ENCODE measurements at places on chromosomes 12 and 14.

GRCh38 chr14:74029136-74029535 lies 10.0 kb downstream of the BBOF1 start:
- DNase-seq = no peak

- no peak for DNase-seq
Measured at GRCh38 chr14:68268719-68269118, 449.1 kb downstream of the RAD51B start.

- no peak for DNase-seq
Measured at GRCh38 chr14:65110525-65110924, 8.2 kb upstream of the MAX start.

DNA sequence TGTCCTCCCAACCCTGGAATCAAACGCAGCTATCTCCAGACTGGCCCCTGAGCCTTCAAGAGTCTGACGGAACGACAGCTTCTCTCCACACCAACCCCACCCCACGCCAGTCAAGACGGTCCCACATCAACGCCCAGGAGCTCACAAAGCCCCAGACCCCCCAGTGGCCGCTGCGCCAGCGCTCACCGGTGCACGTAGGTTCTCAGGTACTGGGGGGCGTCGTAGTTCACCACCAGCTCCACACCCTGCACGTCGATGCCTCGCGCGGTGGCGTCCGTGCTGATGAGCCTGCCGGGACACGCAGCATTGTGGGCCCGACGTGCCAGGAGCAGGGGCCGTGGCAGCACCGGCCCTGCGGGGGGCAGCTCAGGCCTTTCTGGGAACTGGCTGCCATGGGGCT lies 4.2 kb downstream of the DDX51 start:
- DNase-seq = no peak

DNA sequence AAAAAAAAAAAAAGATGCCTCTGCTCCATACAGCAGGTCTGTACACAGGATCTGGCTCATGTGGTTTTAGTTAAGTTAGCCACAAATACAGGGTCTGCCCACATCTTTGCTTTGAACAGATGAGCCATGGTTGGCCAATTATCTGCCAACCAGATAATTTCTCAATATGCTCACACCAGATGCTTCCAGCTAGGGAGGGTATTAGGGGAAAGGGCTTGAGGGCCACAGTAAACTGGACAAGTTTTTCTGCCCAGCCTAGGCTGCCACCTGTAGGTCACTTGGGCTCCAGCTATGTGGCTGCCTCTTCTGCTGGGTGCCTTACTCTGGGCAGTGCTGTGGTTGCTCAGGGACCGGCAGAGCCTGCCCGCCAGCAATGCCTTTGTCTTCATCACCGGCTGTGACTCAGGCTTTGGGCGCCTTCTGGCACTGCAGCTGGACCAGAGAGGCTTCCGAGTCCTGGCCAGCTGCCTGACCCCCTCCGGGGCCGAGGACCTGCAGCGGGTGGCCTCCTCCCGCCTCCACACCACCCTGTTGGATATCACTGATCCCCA lies 776 bp downstream of the RDH5 start:
- no peak for DNase-seq

- no peak for DNase-seq
Measured at GRCh38 chr12:52091061-52091460, 11.6 kb downstream of the SMIM41 start.

DNA sequence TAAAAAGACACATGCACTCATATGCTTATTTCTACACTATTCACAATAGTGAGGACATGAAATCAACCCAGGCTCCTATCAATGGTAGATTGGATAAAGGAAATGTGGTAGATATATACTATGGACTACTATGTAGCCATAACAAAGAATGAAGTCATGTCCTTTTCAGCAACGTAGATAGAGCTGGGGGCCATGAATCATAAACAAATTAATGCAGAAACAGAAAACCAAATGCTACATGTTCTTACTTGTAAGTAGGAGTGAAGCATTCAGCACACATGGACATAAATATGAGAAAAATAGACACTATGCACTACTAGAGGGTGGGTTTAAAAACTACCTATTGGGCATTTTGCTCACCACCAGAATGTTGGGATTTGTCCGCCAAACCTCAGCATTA lies 278.0 kb upstream of the MIS18BP1 start:
- no peak for DNase-seq

DNA sequence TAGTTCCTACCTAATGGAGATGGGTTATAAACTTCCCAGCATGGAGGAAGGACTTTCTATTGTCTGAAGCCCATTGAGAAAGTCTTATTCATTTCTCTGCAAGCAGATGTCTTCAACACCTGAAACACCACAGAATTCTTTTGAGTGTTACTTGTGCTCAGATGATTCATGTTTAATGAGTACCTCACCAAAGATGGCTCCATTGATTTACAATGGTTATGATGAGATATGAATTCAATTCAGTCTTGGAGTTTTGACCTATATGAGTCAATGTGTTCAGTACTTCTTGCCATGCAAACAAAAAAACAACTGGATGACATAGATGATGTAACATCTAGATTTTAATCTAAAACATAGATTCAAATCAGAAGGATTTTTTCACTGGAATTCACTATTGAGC lies 15.4 kb upstream of the PAWR start:
- DNase-seq = no peak

DNA sequence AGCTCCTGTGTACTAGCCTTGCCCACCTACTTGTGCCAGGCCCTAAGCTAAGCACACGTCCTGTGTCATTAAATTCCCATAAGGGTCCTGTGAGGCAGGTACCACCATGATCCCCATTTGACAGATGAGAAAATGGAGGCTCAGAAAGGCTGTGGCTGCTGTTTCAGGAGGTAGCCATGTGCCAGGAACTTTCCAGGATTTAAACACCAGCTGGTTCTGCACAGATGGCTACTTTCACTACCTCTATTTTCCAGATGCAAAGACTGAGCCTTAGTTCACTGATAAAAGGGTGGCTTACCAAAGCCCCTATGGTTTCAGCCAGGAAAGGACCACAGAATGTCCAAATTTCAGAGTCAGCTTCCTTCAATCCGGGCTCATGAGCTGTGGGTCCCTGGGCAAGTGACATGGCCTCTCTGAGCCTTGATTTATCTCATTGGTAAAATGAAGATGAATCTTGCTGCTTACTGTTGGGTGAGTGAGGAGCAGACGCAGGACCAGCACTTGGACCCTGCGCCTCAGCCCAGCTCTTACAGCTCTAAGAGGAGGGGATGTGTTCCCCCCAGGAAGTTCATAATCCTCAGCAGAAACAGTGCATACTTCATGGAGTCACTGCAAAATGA lies 23.5 kb downstream of the CMKLR1 start:
- no peak for DNase-seq

DNA sequence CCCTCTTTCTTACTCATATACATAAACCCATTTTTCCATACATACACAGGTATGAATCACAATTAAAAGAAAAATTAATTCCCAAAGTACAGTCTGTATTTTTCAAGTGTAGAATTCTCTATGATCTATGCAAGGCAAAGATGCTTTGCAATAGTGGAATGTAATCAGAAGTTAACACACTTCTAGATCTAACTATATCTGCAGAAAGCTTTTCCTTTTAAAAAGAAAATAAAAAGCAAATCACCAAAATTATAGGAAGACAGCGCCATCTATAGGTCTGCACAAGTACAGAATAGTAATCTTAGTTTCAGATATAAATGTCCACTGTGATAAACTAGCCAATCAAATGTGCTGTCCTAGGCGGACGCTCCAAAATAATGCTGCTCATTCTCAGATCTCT lies 22.0 kb downstream of the SLC25A21 start:
- no peak for DNase-seq

DNA sequence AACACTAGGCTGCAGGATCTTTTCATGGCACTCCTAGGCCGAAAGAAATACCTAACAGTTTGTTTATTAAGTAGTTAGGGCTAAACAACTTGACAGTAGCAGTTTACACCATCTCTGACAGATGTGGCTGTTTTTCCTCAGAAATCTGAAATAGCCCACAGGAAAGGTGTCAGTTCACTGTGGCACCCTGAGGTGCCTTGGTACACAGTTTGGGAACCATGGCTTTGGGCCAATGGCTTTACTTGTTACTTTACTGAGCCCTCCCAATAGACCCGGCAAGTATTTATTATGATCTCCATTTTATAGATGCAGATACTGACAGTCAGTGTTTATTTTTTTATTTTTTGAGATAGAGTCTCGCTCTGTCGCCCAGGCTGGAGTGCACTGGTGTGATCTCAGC lies 69.3 kb downstream of the RBM19 start:
- no peak for DNase-seq

GRCh38 chr12:111174251-111174960 lies 194.5 kb downstream of the PHETA1 start:
- no peak for DNase-seq

DNA sequence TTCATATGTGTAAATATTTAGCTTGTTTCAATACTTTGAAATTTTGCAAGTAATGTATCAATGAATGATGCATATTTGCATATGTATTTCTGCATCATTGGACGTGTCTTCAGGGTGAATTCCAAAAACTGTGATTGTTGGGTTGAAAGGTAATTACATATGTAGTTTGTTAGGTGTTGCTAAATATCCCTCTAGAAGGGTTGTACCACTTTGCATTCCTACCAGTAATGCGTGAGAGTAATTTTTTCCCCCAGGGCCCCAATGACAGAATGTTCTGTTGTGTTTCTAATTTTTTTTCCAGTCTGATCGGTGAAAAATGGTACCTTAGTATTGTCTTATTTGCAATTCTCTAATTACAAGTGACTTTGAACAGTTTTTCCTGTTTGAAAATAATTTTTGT lies 408.9 kb downstream of the NAV3 start:
- DNase-seq = no peak

DNA sequence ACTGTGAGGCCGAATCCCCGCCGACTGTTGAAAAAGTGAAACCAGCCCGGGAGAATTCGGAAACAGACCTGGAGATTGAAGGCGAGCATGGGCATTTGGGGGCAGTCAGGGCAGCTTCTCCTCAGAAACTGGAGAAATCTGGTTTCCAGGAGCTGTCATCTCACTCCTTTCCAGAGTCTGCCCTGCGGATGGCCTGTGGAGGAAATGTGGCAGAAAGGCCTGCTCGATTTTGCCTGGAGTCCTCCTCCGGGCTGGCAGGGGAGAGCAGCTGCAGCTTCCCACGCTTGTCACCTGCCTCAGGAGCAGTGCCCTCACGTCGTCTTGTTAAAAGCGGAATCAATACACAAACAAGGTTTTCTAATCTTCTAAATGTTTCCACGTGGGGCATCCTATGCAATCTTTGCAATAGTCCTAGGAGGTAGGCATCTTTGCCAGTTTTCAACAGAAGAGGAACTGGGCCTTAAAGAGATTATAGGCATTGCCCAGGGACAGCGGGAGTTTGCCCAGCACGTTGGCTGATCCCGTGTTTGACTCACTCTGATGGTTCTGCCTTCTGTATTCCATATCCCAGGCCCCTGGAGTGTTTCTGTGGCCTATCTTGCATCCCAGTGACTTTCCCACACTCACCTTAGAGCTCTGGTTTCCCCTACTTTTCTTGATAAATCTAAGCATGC lies 2.3 kb downstream of the LRRC74A start:
- no peak for DNase-seq

DNA sequence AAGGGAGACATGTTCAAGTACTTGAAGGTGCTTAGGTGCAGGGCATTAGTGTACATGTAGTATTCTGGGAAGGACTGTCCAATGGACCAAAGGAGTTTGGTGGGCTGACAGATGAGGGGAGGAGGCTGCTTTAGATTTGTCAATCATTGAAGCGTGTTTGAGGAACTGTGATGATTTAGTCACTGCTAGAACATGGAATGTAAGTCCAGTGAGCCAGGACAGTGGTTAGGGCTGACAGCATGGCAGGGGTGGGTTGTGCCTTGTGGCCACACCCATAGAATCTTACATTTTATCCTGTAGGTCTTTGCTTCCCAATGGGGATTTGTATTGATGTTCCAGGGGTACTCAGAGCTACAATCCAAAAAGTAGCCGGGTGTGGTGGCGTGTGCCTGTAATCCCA lies 24.6 kb downstream of the DIP2B start:
- no peak for DNase-seq

GRCh38 chr12:93908846-93909567 lies 231.8 kb downstream of the CRADD start:
- DNase-seq = no peak

DNA sequence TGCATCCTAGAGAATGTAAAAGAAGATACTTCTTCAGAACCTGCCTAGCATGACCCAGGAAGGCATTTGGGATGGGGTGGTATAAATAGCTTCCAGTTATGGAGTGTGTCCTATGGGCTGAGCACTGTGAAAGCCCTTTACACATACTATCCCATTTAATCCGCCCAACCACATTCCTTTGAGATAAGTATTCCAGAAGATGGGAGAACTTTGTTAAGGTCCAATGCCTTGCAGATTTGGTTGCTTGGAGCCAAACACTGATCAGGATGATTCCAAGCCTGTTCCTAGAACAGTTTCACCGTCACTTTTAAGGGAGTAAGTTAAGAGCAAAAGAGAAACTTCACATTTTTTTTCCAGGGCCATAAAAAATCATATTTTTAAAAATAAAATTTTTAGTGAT lies 82.5 kb upstream of the CLMN start:
- DNase-seq = no peak

GRCh38 chr14:23286902-23287479 lies 1.1 kb upstream of the HOMEZ start:
- no peak for DNase-seq

DNA sequence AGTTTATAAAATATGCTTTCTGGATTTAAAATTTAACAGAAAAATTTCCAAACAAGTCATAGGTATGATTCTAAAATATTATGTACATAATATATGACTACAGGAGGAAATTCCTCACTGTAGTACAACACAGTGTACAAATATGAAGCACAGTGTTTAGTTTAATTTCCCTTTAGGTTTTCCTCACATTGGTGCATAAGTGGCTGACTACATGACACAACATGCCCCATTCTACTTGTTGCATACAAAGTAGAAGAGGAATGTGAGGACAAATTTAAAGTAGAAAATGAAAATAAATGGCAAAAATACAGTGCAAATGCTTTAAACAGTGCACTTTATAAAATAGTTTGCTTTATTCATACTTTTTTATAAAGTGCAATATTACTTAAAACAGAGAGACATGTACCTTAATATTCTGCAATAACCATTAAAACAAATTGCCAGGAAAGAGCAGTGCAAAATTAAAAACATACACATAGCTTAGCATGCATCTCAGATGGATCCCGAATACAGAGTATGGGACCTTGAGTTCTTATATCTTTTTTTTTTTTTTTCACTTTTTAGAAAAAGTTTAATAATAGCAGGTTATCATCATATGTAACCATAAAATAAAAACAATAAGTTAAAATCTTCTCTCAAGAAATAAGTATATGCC lies 54.8 kb upstream of the TTC7B start:
- no peak for DNase-seq

DNA sequence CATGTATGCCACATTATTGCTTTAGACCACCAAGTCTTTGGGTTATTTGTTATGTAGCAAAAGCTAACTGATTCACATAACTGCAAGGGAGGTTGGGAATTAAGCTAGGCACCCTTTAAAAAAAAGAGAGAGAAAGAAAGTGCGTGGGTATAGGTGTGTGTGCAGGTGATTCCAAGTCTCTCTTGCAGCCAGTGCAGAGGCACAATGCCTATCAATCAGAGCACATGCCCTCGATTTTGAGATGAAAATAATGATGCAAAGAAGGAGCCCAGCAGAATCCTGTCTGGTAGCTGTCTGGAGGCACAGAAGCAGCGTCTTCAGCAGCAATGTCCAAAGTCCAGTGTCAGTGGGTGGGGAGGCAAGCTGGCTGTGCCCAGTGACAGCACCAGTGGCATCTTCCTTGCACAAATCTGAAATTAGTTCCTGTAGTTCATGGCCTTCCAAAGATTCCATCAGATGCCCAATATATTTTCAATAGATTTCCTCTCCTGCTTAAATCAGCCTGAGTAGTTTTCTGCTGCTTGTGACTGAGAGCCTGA lies 62.4 kb upstream of the TBPL2 start:
- DNase-seq = no peak

Data from activated CD8-positive, alpha-beta memory T cell treated with anti-CD3 and anti-CD28 coated beads for 24 hours (primary cell).